ENCODE measurements at places on chromosomes 6 and 20.

GRCh38 chr20:41229259-41229658, 88.3 kb downstream of the ZHX3 start:
- no peak for DNase-seq

- DNase-seq = no peak
Observed at GRCh38 chr6:9398071-9398766, 962.9 kb upstream of the SLC35B3 start.

GRCh38 chr6:111381123-111381522, 101.9 kb downstream of the REV3L start:
- no peak for DNase-seq

DNA sequence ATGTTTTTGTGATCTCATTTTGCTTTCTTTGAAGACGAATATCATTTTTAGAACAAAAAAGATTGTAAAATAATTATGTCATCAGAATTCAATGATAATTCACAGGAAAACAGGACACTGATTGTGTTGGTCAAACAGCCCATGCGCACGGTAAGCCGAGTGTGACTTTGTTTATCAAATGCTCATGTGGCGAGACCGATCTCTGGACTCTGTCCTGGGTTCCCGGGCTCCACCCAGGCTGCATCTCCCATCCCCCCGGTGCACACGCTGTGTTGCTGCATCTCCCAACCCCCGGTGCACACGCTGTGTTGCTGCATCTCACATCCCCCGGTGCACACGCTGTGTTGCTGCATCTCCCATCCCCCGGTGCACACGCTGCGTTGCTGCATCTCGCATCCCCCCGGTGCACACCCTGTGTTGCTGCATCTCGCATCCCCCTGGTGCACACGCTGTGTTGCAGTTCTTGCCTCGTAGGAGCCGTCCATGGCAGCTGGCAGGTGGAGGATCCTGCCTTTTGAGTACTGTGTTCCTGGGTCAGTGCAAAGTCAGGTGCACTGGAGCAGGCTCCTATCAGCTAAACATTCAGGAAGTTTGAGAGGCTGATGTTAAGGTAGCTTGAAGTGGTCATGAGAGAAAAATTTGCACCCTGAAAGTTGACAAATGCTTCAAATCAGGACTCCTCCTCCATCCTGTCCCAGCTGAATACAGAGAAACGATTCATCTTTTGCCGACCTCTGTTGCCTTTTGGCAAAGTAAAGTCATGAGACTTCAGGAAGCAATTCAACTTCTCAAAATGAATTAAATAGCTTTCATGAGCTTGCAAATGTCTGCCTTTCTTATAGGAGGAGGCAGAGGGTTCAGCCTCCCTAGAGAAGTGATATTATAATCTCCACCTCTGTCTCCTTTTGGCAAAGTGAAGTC, 77.1 kb upstream of the FRMD1 start:
- no peak for DNase-seq

DNA sequence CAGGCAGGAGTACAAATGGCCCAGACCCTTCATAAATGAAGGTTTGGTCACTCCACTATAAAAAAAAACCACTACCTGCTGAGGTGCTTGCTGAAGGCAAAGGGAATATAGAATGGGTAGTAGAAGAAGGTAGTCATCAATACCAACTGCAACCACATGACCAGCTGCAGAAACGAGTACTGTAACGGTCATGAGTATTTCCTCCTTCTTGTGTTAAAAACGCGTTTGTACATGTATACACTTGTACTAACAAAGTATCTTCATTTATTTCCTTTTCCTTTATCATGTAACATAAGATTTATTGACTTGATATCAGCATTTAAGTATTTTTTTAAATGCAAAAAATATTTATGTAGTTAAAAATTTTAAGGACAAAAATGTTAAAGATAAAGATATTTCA, 238.6 kb downstream of the TFAP2B start:
- DNase-seq = no peak

- no peak for DNase-seq
Observed at GRCh38 chr20:43923322-43923721, 8.7 kb downstream of the TOX2 start.

GRCh38 chr6:163857421-163857820, 442.9 kb downstream of the QKI start:
- no peak for DNase-seq

DNA sequence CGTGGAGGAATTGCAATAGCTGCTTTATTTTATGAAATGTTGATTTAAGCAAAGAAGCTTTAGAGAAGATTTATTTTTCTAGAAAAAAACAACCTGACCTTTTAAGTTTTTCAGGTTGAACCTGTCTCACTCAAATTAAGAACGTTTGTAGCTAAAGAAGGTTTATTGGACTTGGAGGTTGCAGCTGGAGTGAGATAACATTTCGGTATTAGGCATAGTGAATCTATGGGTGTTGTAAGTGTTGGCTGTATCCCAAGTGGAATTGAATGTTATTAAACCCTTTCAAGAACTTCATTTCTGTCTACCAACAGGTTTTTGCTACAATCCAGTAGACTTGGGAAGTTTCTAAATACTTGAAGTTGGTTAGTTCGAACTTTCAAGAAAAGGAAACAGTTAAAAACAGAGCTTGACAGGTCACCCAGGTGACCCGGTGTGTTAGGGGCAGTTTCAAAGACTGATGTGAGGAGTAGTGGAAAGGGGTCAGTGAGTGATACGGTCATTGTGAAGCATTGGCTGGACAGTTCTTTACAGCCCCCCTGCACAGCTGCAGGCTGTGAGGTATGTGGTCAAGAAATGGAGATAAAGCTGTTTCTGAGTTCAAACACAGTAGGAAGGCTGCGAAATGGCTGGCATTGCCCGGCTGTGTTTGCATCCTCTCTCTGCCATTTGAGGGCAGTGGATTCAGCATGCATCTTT, 2.4 kb upstream of the TBCC start:
- no peak for DNase-seq

DNA sequence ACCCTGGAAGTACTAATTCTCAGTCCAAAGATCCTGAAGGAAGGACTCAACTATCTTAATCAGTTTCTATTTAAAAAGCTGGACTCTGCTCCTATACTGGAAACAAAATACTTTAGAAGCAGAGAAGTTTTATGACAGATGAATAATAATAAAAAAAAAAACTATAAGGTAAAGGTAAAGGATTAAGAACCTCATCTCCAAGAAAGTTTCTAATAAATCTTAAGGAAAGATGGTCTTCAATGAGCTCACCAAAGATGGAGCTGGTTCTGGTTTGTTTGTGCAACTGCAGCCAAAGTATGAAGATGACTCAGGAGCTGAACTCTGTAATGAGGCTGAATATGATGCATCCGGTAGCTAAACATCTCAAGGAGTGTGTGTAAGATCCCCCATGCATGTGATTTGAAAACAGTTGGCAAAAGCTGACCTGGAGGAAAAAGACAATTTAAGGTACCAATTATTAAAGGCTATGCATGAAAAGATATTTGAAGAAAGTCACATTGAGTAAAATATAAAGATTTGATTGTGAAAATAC, 25.2 kb downstream of the MED23 start:
- no peak for DNase-seq

DNA sequence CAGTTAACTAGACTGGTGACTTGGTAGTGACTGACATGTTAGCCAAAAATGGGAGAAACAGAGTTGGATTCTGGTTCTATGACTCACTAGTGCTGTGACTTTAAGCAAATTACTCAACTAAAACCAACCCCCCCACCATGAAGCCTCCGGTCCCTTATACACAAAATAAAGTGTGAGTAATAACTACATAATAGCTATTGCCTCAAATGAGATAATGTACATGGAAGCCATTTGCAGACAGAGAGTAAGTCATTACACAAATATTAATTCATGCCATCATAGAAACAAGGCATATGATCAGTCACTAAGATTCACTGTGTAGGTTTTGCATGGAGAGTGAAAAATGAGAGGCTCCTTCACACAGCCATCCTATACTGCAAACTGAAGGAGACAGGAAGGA, 111.9 kb downstream of the HIVEP2 start:
- no peak for DNase-seq

DNA sequence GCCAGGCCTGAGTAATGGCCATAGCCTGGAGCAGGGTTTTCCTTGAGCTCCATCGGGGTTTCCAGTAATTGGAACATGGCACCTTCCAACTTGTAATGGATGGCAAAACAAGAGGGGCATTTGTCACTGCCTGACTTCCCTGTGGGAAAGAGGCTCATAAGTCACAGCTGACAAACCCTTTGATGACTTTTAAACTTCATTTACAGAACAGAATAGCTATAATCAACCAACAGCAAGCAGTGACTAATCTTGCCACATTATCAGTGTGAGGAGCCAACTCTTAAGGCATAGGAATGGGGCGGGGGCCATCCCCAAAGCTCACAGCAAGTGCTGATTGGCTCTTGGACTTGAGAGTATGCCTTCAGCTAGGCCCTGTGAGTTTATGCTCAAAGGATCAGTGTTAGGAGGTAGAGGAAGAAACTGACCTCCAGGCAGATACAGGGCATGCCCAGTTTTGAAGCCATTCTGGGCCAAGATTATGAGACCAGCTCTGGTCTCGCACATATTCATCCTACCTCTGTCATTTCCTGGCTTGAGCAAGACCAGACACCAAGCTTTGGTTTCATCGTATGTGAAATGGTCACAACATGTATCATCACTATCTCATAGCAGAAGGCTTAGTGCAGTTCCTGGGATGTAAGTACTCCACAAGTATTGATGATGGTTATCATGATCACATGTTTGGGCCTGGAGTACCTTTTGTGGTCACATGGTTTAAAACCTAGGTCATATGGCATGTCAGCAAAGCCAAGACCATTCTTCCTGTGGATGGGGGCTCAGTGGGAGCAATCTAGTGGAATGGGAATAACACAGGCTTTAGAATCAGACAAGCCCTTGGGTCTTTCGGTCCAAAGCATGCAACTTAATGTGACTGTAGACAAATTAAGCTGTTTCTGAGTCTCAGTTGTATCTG, 49.2 kb downstream of the EIF2S2 start:
- no peak for DNase-seq

- no peak for DNase-seq
Observed at GRCh38 chr6:154447954-154448353, 62.5 kb downstream of the CNKSR3 start.

DNA sequence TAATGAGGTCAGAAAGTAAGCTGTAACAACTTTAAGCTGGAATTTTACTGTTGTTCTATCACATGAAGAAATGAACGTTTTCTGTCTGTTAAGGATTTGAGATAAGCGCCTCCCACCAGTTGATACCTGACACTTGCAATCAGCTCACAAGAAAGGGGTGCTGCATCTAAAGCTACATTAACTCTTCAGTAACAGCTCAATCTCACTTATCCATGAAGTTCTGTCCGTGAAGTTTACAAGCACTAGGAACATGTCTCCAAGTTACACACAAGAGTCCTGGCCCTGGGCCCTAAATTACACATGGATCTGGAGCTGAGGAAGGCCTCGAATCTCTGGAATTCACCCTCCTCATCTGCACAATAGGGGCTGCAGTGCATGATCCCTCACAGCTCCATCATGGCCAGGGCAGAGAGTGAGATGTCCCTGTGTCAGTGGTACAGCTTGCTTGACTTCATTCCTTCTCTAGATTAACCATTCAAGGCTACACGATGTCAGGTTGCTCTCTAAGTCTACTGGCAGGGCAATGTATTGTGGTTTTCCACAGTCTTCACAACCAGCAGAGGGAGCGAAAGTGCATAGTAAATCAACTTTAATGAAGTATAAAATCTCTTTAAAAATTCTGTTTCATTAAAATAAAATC, 182.4 kb upstream of the MCHR2 start:
- no peak for DNase-seq

- DNase-seq = no peak
Observed at GRCh38 chr20:35467339-35468224, 12.2 kb downstream of the CEP250 start.

- peak; percentile 35 for DNase-seq
Observed at GRCh38 chr20:26308961-26309360, 612.3 kb upstream of the ZNF337 start.

GRCh38 chr6:130943738-130944137, 116.5 kb downstream of the SMLR1 start:
- DNase-seq = no peak

- no peak for DNase-seq
Observed at GRCh38 chr20:47124181-47124717, 229.6 kb downstream of the EYA2 start.

- no peak for DNase-seq
Observed at GRCh38 chr6:156391061-156391672, 386.0 kb upstream of the ARID1B start.

DNA sequence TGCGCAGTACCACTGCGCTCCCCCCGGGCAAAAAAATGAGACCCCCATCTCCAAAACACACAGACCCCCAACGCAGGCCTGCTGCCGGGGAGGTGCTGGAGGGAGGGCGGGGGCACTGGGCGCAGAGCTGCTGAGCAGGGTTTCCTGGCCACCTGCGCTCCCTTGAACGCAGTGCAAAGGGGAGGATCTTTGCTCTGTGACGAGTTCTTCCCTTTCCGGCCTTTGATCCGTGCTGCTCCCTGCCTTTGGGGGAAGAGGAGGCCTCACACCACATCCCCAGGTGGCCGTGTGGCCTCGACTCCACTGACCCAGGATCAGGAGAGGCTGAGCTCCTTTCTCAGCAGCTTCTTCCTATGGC, 8.9 kb upstream of the COL20A1 start:
- DNase-seq = peak; percentile 24

DNA sequence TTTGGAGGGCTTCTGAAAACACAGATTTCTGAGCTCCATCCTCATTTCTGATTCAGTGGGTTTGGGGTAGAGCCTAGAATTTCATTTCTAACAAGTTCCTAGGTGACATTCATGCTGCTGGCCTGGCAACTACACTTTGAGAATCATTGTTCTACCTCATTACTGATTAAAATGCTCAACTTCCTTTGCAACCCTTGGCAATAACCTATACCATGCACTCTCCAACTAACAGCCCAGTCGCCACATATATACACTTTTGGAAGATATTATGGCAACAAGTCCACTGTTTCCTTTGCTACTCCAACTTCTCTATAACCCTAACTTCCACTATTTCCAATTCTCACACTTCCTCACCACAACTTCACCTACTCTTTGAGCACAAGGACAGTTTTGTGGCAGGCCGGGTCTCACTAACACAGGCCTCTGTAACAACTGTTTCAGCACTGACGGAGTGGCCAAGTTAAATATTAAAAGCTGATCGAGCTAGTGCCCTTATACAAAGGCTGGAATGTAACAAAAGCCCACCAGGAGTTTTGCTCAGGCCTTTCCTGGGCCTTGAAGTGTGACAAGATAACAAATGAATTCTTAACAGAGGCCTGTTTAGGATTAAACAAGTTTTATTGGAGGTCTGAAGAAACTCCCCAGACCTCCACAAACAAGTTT, 32.1 kb upstream of the RAB23 start:
- no peak for DNase-seq

DNA sequence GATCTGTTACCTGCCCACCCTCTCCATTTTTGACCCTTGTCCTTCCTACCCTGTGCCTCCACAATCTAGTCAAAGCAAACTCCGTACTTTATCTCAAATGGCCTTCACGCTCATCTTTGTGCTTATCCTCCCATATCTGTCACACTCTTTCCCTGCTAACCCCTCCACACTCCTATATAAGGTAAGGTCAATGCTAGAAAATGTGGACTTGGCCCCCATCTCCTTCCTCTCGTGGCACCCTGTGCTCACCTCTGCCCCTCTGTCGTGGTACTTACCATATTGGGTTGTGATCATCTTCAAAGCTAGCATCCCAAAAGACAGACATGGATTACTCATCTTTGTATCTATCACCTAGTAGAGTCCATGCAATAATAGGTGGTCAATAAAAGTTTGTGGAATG, 127.6 kb upstream of the FOXQ1 start:
- no peak for DNase-seq

GRCh38 chr20:50115041-50115512, 2.1 kb upstream of the UBE2V1 start:
- DNase-seq = no peak

Data from CD4-positive, alpha-beta T cell treated with Interleukin-6 at 100 ng/mL for 8 hours (primary cell).